NCI-H526 (cell line): ENCODE measurements at places on chromosomes 11 and 22.

DNA sequence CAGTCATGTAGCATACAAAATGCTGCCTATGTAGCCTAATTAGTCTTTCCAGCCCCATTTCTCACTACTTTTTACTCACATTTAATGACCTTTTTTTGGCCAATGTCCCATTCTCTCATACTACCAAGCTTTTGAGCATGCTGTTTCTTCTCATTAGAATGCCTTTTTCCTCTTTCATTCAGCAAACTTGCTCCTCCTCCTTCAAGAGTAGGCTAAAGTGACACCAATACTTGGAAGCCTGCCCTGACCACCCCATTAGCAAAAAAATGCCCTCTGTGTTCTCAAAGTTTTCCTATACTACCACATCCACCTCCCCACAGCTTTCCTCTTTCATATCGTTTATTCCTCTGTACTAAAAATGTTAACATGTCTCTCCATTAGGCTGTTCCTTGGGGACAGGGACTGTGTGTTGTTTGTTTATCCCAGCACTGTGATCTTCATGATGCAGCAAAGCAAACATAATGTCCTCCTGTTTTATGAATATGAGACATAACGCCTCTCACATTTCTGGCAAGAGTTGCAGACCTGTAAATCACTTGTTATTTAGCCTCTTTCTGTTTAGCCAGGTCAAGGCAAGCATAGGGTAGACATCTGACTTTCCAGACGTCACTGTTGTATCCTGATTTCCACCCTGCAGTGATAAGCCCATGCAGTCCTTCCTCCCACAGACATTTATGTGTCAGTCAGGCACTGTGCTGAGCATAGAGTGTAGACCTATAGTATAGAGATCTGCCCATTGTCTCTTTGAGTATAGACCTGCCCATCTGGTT, 62.0 kb upstream of the UCP3 start:
- no peak for DNase-seq

DNA sequence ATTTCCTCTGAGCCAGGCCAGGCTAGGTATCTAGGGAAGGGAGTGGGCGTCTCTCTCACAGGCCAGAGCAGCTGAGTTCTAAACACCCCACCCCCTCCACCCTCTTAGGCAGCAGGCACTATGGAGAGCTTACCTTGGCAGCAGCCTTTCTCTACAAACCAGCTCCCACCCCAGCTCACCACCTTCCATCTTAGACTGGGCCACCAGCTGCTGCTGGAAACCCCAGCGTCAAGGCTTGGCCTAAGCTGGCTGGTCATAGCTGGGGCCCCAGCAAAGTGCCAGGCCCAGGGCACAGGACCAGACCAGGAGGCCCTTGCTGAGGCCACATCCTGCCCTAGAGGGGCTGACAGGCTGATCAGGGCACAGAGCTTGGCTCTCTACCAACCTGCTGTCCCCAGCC, 20.2 kb downstream of the SLC22A12 start:
- no peak for DNase-seq

- peak; percentile 18 for DNase-seq
These were observed 63.2 kb upstream of the RRAS2 start for GRCh38 chr11:14422052-14422813.

- DNase-seq = no peak
These were observed 32.1 kb downstream of the PPIL2 start for GRCh38 chr22:21697880-21698279.

GRCh38 chr22:47918276-47918921, 1155.9 kb downstream of the TBC1D22A start:
- peak; percentile 61 for DNase-seq

DNA sequence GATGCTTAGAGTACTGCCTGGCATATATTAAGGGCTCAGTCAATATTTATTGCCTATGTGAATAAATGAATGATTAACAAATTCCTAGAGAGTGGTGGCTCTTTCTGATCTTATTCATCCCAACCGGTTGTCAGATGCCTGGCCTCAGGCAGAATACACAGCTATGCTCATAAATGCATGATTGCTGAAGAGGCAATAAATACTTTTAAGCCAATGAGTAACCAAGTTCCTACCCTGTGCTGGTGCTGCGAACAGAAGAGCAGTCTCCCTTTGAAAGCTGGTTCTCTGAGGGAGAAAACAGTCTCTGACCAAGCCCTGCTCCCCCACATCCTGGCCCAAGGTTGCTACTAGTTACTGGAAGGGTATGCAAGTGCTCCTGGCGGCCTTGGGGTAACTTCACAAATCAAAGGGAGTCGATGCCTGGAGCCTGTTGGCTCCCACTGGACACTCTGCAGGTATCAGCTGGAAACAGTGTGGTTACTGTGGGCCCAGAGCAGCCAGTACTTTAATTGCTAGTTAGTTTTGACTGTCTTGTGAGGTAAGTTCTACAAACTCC, 2.8 kb downstream of the USH1C start:
- DNase-seq = peak; percentile 22

DNA sequence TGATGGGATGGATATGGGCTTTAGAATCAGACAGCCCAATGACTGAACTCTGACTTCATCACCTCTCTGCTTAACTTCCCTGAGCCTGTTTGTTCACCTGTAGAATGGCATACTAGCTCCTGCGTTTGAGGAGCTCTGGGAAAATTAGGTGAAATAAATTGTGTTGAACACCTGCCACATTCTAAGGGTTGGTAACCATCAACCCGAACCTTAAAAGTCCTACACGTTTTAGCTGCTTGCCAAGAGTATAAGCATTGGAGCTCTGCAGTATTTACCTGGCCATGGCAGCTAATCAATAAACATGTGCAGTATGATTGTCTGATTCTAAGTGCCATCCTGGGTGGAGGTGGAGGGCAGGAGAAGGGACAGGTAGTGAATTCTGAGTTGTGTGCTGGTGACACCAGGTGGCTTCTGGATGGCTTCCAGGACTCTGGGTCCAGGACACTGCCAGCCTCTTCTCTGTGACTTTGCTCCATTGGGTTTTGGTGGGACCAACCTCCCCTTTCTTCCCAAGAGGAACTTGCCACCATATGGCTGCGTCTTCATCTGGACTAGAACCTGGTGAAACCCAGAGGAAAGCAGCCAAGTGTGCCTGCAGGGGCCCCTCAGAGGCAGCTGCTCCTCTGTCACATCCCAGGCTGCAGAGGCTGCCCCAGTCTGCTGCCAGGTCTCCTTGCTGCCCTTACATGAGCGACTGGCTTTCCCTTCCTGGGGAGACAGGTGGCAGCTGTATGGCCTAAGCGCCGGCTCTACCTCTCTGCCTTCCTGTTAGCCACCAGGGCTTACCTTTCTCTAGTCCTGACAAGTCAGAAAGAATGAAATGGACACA, 85.6 kb downstream of the CACNG2 start:
- no peak for DNase-seq

- DNase-seq = no peak
These were observed 39.3 kb upstream of the PICALM start for GRCh38 chr11:86108191-86108590.

- DNase-seq = no peak
These were observed 22.0 kb downstream of the FAT3 start for GRCh38 chr11:92246630-92247029.

GRCh38 chr11:44944181-44944852, 6.4 kb downstream of the TP53I11 start:
- DNase-seq = no peak

- no peak for DNase-seq
These were observed 840.1 kb downstream of the JRKL start for GRCh38 chr11:97229936-97230335.

GRCh38 chr11:34631737-34632104, 10.8 kb downstream of the EHF start:
- peak; percentile 39 for DNase-seq
